Stimulated activated naive CD4-positive, alpha-beta T cell (primary cell): ENCODE measurements at places on chromosomes 16 and 17.
A peak's percentile ranks its signal among the peaks of the same experiment; 100 is the strongest.

DNA sequence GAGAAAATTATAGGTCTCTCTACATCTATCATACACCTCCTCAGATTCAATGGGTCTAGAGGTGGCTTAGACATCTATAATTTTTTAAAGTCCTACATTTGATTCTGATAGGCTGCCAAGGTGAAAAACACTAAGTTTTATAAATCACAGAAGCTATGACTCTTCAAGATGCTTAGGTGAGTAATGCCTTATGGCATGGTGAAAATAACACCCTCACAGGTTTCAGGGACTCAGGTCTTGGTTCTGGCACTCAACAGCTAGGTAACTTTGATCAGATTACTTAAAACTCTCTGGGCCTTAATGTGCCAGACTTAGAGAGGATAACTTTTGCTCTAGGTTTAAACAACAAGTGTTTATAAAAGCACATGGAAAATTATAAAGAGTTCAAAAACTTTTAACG is 2.0 kb upstream of the COX10 start:
- no peak for DNase-seq

GRCh38 chr17:75619506-75620431 is 13.5 kb upstream of the SMIM5 start:
- DNase-seq, result no peak

GRCh38 chr17:43613917-43614316 is 47.8 kb downstream of the MEOX1 start:
- DNase-seq, result no peak

- DNase-seq, result no peak
Measured at GRCh38 chr17:7557775-7558543, 591 bp upstream of the TNFSF13 start.

DNA sequence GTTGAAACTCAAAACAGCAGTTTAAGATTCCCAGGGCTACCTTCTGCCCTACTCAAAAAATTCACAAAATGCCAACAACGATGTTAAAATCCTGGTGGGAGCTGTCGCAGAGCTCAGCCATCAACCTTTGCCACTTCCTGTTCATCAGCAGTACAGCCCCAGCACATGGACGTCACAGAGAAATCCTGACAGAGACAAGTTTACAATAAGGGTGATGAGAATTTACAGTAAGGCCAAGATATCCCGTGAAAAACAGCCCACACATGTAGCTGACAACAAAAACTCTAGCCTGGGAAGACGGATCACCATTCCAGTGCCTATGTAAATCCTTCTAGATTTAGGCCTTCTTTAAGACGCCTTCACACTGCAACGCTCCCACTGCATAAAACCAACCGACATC is 18.8 kb downstream of the USP22 start:
- no peak for DNase-seq

DNA sequence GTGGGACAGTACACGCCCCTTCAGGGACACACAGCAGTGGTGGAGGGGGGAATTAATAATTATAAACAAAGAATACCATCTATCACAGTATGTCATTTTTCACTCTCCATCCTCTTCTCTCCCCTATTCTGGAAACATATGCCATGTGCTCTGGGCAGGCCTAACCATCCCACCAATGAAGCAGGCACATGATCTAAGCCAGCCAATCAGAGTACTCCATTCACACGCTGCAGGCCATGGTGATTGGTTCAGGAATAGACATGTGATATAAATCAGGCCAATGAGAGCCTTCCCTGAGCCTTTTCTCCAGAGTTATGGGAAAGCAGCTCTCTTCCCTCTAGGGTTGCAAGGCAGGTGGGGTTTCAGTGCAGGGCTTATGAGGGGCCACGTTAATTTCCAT is 36.5 kb downstream of the GSG1L start:
- no peak for DNase-seq

GRCh38 chr17:78219396-78220150 is 5.5 kb downstream of the BIRC5 start:
- no peak for DNase-seq

DNA sequence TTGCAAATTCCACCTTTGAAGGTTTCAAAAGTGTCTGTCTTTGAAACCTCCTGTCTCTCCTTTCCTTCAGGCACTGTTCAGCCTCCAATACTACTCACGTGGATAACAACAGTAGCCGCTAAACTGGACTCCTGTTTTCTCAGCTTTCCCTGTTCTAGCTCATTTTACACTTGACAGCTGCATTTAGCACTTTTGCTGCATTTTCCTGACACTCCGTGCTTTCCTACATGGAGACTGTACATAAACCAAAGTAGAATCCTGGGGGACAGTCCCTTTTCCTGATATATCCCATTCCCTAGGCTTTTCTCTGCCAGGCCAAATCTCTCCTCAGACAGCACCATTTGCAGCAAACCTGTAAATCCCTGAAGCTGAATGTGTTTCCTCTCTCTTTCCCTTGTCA is 3.6 kb downstream of the CCL5 start:
- no peak for DNase-seq

DNA sequence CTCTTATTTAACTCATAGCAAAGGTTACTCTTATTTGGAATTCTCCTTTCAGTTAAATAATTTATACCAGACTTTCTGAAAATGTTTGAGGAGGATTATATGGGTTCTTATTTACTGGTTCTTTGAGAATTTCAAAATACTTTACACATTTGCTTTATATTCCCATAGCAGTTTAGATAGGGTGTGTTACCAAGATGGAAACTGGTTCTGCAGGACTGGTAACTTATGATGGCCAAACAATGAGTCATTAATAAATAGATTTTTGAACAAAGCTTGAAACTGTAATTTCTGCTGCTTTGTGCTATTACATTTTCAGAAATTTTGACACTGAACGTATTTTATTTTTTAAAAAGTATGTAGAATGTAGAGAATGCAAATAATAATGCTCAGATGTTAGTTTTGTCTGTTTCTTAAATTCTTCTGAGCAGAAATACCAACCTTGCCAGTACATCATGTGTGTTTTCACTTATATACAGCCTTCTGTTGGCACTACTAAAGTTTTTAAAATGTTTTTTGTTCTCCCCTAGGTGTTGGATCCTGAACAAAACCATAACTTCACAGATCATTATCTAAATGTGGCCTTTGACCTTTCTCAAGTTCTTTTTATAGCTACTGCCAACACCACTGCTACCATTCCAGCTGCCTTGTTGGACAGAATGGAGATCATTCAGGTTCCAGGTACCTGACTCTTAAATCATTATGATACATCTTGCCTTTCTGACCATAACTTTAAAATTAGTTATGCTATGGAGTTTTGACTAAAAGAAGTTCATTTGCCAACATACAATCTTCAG is 48.3 kb upstream of the ABCC11 start:
- no peak for DNase-seq

GRCh38 chr17:8160224-8160577 is 2.5 kb downstream of the VAMP2 start:
- DNase-seq, result no peak

DNA sequence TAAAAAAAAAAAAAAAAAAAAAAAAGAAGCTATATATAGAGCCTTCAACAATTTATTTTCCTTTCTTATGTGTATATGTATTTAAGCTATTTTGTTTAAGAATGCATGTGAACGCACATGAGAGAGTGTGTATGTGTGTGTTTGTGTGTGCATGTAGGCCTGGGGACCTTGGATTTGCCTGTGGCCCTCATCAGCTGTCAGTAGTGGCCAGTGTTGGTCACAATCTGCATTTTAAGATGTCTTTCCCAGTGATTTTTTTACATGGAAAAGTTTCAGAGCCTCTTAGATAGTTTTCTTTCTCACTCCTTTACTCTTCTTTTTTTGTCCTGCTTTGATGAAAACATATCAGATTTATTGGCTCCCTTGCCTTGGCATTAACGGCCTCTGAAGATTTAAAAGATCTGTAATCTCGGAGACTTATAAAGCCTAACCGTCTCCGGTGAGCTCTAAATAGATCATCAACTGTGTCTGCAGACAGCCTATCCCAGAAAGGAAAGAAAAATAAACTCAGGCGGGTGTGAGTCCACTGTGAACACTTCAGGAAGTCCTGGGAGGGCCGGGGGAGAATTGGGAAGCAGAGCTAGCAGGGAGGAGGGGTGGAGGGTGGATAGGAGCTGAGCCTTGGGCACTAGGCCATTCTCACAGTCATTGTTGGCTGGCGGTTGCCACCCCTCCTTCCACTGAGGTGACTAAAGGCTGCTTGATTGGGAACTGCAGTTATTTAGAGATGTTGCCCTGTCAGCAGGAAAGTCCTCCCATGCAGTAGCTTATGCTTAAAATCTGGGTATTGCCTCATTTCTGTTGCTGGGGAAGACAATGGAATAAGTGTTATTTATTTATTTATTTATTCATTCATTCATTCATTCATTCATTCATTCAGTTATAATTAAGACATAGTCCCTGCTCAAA is 86.8 kb downstream of the WWP2 start:
- no peak for DNase-seq

DNA sequence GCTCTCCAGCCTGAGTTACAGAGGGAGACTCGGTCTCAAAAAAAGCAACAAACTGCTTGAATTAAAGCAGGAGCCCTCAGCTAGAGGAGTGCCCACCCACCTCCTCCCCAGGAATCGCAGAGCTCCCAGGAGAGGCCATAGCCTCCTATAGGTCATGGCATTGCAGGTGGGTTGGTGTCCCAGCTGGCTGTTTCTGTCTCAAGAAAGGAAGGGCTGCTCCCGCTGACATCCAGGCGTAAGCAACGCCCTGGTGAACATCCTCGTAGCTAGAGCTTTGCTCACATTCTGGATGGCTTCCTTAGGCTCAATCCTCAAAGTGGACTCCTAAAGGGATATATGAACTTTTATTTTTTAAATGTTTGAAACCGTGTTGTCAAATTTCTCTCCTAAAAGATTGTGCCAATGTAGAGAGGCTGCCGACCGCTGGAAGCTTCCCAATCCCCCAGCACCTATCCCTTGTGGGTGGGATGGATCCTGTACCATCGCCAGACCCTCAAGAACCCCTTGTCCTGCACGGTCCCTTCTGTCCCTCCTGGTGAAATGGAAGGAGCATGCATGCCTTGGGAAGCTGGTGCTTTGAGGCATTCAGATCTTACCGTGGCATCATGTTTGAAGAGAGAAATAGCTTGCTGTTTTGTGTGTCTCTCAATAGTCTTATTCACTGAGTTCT is 5.9 kb downstream of the NLRC5 start:
- no peak for DNase-seq

DNA sequence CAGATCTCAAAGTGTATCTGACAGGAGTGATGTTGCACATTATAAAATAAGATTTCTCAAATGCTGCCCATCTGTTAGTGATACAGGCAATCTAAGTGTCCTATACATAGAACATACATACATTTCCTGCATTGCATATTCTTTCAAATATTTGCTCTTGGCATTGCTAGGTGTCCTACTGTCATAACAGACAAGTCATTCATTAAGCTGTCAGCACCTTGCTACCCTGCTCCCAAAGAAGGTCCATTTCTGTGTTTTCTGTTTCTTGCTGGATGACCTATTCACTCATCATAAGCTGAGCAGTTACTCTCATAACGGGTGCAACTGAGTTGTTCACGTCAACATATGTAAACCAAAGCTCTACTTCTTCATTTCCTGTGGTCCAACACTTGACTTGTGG is 719.0 kb downstream of the KCNJ2 start:
- no peak for DNase-seq

GRCh38 chr16:6864671-6865070 is 468.0 kb upstream of the RBFOX1 start:
- DNase-seq, result no peak

- DNase-seq, result peak; percentile 12
Measured at GRCh38 chr16:17396762-17397498, 73.8 kb downstream of the XYLT1 start.

- DNase-seq, result no peak
Measured at GRCh38 chr16:2200313-2200712, 3.9 kb upstream of the CASKIN1 start.

GRCh38 chr17:3890082-3890877 is 2.6 kb downstream of the CAMKK1 start:
- DNase-seq, result no peak

- DNase-seq, result no peak
Measured at GRCh38 chr16:1175566-1176279, 22.8 kb downstream of the CACNA1H start.

DNA sequence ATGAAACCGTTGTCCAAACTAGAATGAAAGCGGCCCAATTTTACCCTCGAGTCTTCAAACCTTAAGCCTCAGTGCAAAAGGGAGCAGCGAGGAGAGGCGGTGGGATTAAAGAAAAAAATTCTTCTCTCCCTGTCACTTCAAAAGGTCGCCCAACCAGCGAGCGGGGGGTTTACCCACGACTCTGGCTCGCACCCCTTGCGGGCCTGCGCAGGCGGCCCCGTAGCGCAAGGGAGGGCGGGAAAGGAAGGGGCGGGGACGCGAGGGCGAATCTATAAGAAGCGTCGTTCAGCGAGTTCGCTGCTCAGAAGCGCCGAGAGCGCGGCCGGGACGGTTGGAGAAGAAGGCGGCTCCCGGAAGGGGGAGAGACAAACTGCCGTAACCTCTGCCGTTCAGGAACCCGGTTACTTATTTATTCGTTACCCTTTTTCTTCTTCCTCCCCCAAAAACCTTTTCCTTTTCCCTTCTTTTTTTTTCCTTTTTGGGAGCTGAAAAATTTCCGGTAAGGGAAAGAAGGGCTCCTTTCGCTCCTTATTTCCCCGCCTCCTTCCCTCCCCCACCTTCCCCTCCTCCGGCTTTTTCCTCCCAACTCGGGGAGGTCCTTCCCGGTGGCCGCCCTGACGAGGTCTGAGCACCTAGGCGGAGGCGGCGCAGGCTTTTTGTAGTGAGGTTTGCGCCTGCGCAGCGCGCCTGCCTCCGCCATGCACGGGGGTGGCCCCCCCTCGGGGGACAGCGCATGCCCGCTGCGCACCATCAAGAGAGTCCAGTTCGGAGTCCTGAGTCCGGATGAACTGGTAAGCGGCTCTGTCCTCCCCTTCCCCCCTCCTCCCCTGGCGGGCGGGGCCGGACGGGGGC is at the start of gene POLR2A:
Gene POLR2A (plus strand): TSS at position 300 of the 852 bp plus-strand sequence.
- DNase-seq, result peak; percentile 98

DNA sequence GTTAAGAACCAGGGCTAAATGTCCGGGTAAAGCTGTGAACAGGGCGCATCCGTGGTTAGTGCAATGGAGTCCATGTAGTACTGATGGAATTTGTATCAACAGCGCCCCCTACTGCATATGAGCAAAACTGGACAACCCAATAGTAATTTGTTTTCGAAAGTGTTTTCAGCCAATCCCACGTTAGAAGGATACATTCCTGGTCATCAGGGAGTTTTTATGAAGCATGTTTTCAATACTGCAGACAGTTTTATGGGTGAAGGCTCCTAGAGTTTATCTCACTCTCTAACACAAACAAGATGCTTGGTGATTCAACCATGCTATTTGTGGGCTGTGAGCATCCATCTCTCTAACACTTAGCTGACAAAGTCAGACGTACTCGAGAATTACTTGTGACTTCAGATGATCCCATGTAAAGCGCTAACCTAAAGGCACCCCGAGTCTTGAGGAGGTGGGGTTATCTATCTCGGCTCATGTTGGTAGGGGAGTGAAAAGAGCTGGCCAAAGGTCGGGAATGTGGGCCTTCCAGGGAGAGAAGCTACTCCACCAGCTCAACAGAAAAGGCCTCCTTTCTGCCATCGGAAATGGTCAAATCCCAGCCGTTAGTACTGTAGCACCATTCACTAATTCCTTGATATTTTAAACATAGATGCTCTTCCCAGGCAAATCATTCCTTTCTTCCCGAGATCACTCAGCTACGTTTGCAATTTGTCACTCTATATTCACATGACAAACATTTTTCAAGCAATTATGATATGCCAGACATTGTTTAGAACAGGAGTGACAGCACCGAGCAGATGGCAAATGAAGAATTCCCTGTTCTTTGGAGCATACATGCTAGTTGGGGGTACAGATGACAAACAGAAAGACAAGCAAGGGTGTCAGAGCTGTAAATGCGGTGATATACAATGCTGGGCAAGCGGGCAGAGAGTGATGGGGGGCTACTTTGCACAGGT is 46.9 kb upstream of the HNF1B start:
- no peak for DNase-seq
